ENCODE measurements at places on chromosomes 5 and 9.
A peak's percentile ranks its signal among the peaks of the same experiment; 100 is the strongest.

GRCh38 chr9:121607434-121608167 is 43.8 kb upstream of the DAB2IP start:
- no peak for DNase-seq

DNA sequence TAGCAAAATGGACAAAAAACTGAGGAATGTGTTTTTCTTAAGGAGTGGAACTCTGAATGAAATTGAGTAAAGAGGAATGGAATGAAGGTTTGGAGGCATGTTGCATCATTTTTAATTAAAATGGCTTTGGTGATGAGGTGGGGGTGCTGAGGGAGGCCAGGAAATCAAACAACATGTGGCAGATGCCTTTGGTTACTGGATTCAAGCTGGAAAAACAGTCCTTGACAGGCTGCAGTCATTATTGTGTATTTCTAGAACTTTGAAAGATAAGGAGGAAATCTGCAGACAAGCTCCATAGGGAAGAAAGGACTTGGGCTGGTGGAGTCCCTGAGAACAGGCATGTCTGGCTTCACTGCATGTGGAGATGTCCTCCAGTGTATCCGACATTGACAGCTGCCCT is 203.5 kb upstream of the HAPLN1 start:
- DNase-seq: no peak

- DNase-seq: no peak
Measured at GRCh38 chr9:7974335-7974960, 174.9 kb upstream of the DMAC1 start.

DNA sequence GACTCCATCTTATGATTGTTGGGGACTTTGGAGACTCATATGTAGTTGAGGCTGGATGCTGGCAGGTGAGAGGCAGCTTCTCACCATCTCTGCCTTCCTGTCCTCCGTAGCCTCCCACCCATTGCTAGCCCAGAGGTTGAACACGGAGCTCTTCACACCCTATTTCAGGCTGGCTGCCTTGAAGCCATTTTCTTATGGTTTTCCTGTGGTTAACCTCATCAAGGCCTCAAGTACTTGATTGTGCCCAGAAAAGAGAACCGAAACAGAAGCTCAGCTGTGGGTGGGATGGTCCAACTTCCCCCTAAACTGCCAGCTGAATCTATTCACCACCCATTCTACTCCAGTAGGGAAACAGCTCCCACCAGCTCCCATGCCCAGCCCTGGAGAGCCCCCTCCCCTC is 102.9 kb downstream of the LIFR start:
- no peak for DNase-seq

GRCh38 chr9:97363661-97364299 is 48.1 kb upstream of the TDRD7 start:
- DNase-seq: no peak

DNA sequence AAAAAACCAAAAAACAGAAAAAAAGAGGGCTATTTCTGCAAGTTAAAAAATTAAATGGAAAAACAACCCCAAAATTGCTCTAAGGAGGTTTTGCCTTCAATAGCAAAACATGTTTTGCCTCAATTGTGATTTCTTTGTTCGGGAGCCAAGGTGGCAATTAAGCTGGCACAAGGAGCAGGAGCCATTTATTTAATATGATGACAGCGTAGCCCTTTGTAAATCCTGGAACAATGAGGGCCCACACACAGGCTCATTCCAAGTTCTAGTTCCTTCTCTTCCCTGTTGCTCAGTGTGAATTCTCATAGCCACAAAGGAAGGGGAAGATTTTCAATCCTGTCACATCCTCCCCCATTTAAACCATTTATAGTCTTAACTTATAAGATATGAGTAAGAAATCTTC is 353.2 kb downstream of the PDE4D start:
- DNase-seq: no peak

- DNase-seq: no peak
Measured at GRCh38 chr9:16243798-16244197, 626.7 kb downstream of the BNC2 start.

- DNase-seq: peak; percentile 25
Measured at GRCh38 chr9:114280636-114281472, 42.0 kb upstream of the ORM1 start.

DNA sequence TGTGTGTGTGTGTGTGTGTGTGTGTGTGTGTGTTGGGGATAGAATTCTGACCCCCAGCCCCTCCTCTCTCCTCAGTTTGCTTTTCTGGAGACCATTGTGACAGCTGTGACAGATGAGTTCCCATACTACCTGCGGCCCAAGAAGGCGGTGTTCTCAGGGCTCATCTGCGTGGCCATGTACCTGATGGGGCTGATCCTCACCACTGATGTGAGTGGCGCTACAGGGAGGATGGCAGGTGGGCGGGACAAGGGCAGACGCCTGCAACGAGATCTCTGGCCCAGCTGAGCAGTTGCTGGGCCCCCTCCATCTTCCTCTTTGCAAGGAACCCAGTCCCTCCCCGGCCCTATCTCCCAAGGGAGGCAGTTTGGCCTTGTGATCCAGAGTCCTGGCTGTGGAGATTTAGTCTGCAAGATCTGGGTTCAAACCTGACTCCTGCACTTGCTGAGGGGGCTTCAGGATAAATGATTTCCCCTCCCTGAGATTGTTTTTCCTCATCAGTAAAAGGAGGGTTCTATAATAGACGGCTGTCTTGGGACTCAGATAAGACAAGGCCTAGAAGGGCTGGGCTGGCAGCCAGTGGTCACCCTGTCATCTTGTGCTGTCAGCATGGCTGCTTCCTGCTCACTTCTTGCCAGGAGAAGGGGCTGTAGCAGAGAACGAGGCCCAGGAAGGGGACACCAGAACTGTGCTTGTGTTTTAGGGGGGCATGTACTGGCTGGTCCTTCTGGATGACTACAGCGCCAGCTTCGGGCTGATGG is 14.1 kb downstream of the SLC6A7 start:
- DNase-seq: no peak

DNA sequence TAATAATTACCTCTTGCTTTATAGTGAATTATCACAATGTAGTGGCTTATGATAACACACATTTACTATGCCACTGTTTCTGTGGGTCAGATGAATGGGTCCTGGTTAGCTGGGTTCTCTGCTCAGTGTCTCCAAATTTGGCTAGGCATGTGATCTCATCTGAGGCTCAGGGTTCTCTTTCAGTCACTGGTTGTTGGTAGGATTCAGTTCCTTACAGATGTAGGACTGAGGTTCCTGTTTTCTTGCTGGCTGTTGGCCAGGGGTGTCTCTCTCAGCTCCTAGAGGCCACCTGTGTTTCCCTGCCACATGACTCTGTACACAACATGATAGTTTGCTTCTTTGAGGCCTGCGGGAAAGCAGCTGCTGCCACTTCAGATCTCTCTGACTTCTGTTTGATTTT is 7.1 kb downstream of the NFX1 start:
- DNase-seq: no peak

DNA sequence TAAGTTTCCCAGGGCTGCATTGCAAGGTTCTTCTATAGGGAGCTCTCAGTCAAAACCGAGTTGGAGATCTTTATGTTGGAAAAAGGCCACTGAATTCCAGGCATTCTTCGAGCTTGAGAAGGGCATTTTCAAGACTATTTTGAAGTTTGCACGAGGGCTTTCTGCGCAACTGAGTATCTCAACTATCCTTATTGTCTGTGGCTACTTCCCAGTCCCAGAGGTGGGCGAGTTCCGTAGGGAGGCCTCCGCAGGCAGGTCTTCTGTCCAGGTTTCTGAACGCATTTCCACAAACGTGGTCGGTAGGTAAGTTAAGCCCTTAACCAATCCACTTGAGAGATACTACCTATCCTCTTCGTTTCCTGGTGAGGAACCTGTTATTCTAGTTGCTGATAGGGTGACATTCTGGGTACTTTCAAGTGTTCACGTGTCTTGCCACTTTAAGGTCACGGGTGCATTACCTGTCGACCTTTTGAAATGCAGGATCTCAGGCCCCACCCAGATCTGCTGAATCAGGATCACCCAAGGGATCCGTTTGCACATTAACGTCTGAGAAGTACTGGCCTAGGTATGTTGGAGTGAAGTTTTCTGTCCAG is 51.4 kb upstream of the TJP2 start:
- DNase-seq: no peak

DNA sequence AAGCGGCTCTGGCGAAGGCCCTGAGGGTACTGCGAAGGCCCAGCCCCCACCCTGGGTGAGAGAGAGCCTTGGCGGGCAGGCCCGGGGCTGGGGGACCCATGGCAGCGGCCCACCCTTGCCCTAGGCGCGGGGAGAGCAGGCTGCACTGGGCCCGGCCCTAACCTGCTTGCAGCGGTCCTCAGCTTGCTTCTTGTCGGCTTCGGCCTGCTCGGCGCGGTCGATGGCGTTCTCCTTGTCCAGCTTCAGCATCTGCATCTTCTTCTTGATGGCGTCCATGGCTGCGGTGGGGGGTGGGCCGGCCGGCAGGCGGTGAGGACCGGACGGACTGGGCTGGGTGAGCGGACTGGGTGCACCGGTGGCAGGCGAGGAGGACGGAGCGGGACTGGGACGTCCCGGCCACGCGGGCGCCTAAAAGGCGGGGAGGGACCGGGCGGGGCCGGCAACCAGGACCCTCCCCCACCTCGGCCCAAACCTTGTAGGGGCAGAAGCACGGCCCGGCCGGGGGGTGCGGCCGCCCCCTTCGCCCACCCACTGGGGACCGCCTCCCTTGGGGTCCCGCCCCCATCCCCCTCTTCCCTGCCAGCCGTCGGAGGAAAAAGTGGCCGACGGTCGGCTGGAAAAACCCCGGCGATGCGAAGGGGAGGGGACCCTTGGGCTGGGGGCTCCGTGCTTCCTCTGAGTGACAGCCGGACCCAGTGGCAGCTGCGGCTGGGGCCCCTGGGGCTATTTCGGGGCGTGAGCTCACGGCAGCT is at the start of gene TPM2:
TSS of gene TPM2 (minus strand) at position 384 of the 752 bp plus-strand sequence. CDS start at position 276, 108 bp downstream.
- DNase-seq: no peak

DNA sequence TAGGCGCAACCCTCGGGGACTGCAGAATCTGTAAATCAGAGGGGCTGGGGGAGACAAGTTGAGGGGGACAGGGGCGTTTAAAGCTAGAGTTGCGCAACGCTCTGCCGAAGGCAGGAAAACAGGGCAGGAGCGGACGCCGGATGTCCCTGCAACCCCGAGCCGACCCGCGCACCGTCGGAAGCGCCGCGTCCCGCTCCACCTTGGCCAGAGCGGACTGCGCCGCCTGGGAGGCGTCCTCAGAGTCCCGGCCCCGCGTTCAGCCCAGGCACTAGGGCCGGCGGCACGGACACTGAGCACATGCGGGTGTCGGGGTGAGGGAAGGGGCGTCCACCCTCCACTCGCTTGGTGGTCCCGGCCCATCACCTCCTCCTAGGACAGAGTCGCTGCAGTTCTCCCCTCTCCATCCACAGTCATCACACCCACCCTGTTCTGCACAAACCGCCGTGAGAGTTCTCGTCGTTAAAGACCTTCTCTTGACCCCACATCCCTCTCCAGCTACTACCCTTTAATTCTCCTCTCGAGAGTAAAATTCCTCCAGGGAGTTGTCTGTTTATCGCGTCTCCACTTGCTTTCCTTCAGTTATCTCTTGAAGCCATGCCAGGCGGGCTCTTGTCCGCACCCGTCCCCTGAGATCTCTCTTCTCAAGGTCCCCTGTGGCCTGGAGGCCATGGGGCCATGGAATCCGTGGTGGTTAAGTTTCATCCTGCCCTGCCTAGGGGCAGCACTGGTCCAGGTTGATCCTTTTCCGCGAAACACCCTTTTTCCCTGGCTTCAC is 796 bp upstream of the PDLIM7 start:
- DNase-seq: no peak

GRCh38 chr5:103098993-103099392 is 20.9 kb downstream of the GIN1 start:
- DNase-seq: no peak

GRCh38 chr5:56831773-56832172 is 16.4 kb downstream of the MAP3K1 start:
- no peak for DNase-seq

- DNase-seq: no peak
Measured at GRCh38 chr9:1460143-1460769, 410.1 kb downstream of the DMRT2 start.

DNA sequence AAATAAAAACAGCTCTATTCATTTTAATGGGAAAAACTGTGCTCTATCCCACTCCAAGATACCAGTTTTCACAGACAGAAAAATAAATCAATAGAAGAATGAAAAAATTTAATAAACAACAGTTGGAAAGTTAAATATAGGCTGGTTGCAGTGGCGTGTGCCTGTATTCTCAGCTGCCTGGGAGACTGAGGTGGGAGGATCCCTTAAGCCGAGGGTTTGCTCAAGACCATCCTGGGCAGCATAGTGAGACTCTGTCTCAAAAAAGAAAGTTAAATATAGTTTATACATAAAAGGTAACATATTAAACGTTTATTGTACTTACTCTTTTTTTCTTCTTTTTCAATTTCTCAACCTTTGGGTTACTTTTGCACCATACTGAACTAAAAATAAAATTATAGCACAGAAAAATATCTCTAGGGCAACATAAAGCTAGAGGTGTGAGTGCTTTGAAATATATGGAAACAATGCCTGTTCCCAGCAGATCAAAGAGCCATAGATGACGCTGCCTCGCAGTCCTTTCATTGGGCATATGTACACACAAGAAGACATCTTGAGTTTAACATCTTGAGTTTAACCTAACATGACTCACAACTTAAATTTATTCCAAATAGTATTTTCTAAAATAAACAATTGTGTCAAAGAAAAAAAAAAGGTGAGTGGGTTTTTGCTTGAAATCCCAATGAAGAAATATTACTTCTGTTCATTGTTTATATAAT is 25.7 kb upstream of the KLF9 start:
- DNase-seq: no peak

GRCh38 chr5:155905364-155905763 is 421.6 kb upstream of the SGCD start:
- DNase-seq: no peak

- DNase-seq: no peak
Measured at GRCh38 chr9:376115-376514, 161.4 kb downstream of the DOCK8 start.

DNA sequence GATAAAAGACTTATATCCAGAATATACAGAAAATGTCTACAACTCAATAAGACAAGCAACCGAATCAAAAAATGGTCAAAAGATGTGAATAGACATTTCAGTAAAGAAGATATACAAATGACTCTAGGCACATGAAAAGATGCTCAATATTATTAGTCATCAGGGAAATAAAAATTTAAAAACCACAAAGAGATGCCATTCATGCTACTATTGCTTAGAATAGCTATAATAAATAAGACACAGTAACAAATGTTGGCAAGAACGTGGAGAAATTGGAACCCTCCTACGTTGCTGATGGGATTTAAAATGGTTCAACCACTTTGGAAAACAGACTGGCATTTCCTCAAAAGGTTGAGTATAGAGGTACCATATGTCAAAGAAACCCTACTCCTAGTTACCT is 39.8 kb downstream of the POLK start:
- no peak for DNase-seq

GRCh38 chr5:30401479-30402058 is 791.9 kb upstream of the CDH6 start:
- DNase-seq: no peak

GRCh38 chr5:113053511-113053995 is 77.0 kb downstream of the DCP2 start:
- DNase-seq: no peak

GRCh38 chr5:171092194-171092593 is 216.9 kb upstream of the TLX3 start:
- no peak for DNase-seq

DNA sequence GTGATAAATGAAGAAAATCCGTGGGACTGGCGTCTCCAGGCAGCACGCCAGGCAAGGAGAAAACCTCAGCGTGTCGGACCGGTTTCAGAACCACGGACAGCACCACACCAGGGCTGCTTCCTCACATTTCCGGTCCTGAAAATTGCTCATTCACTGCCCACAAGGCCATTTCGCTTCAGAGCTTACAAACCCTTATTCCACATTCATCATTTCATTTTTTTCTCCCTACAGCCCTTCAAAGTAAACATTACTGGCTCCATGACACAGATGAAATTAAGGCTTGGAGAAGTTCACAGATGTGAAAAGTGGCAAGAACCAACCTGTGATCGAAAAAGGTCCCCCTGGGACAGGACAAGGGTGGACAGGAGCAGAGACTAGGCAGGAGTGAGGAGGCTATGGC is 1.5 kb upstream of the GPRIN1 start:
- DNase-seq: no peak

Data from dorsolateral prefrontal cortex (tissue), 122 donors.